Esophagus squamous epithelium (tissue), 5 donors: ENCODE measurements at places on chromosomes 16 and 17.

DNA sequence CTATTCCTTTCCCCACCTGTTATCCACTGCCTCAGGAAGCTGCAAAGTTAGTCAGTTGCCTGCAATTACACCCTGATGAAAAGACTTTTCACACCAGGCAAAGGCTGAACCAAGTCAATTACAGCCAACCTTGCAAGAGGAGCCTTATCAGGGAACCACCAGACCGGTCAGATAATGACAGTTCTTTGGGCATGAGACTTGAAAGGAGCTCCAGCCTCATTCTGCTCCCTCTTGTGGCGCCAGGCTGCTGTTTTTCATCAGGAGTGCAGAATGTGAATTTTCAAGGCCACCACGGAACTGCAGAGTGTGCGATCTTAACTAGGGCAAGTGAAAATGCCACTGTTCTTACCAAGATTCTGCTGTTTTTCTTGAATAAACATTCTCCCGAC lies 22.5 kb downstream of the DNAI2 start:
- no peak for DNase-seq

DNA sequence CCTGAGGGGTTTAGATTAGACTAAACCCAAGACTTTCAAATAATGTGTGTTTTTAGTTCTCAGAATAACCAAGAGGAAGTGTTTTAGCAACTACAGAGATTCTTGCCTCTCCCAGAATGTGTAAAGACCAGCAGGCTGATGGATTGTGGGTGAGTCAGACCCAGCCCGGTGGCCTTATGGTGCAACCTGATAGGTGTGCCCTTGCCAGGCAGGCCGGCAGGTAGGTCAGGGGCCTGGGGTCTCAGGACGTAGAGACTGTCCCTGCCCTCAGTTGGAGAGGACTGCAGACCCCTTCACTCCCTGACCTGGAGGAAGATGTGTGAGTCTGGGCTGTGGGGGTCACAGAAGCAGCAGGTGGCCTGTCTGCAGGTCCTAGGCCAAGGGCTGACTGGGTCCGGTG lies 47.2 kb upstream of the ACSF3 start:
- no peak for DNase-seq

DNA sequence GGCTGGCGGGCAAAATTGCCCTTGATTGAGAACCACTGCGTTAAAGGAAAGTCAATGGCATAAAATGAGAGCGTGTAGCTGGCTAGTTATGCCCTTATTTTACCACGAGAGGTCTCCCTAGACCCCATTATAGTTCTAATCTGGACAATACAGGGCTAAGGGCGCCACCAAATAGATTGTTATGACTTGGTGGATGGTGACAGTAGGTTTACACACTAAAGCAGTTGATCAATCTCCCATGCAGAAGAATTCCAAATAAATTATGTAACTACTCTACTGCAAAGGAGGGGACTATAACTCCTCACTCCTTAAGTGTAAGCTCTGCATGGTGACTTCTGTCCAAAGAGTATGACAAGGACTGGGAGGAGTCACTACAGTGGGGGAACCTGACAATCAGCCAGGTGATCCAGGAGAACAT lies 20.4 kb upstream of the YPEL2 start:
- no peak for DNase-seq

GRCh38 chr16:22813223-22813947 lies 577 bp upstream of the HS3ST2 start:
- DNase-seq, result no peak

DNA sequence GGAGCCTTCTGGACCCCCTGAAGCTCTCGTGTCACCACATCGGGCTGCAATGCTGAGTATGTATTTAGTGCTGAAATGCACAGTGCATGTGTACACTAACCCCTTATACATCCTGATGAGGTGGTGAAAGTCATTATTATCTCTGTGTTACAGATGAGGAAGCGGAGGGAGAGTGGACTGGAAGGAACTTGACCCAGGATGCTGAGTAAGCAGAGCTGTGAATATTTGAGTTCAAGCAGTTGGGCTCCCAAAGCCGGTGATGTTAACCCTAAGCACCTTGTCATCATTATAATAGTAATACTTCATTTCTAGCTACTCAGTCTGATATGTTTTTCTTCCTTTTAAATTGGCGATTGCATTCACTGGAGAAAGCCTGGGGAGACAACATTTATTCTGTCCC lies 25.9 kb upstream of the NKD1 start:
- DNase-seq, result no peak

GRCh38 chr17:7888184-7888920 lies at the start of gene CHD3:
TSS of gene CHD3 (plus strand) at chr17:7888789. CDS start at chr17:7889001, 212 bp downstream.
- no peak for DNase-seq

DNA sequence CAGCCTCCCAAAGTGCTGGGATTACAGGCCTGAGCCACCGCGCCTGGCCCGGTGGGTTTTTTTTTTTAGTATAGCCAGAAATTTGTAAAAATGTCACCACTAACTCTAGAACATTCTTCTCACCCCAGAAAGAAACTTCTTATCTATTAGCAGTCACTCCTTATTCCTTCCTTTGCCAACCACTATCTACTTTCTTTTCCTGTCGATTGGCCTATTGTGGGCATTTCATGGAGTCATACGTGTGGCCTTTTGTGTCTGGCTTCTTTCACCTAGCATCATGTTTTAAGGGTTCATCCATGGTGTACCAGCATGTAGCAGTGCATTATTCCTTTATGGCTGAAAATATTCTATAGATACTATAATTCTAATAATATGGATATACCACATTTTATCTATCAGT lies 3.6 kb downstream of the CYB5D2 start:
- no peak for DNase-seq

DNA sequence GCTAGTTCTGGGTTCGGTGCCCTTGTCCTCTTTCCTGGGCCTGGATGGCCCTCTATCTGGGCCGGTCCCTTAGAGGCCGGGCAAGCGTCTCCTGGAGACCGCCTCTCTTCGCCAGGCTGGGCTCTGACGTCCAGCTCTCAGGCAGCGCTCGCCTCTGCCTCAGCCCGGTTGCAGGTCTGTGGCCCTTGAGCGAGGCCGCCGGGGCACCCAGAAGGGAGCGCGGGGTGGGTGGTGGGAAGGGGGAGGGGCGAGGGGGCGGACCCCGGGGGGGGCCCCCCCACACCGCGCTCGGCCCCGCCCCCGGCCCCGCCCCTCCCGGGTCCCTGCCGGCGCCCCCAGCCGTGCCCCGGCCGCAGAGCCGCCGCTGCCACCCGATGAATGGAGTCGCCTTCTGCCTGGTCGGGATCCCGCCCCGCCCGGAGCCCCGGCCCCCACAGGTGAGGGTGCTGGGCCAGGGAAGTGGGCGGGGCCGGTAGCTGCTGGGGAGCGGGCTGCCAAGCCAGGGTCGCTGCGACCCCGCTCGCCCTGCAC lies at the start of gene ARHGAP23:
TSS of gene ARHGAP23 (plus strand) at position 353 of the 531 bp plus-strand sequence. CDS start at position 375, 22 bp downstream.
- no peak for DNase-seq

- no peak for DNase-seq
Measured at GRCh38 chr17:32553168-32553567, 66.4 kb downstream of the CDK5R1 start.

DNA sequence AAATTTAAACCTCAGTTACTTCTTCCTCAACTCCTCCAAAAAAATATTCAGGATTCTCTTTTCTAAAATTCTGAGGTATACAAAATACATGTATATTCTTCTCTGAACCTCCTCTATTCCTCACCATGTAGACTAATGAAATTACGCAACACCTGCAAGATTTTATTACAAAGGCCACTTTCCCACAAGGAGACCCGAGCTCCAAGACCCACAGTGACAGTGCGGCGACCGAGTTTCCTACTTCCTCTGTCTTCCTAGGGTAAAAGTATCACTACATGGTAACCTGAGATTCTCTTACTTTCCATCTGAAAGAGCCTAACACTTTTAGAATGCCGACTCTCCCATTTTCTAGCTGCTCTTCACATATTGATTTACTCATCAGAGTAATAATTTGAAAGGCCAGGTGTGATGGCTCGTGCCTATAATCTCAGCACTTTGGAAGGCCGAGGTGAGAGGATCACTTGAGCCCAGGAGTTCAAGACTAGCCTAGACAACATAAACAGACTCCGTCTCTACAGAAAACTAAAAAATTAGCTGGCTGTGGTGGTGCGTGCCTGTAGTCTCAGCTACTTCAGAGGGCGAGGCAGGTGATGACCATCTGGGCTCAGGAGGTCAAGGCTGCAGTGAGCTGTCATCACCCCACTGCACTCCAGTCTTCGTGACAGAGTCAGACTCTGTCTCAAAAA lies 35.7 kb downstream of the CYTH1 start:
- no peak for DNase-seq

DNA sequence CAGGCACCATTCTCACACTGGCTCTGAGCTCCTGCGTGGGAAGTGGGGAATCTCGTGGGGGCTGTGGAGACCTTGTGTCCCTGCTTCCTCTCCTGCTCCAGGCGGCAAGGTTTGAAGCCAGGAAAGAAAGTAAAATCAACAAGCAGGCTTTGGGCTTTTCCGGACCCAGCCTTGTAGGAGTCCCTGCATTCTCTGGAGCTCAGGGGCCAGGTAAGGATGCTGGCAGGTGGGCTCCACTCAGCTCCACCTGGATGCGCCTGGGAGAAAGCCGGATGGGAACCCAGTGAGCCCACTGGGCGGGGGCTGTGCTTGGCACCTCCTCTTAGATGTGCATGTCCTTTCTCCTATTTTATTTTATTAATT lies 362.5 kb downstream of the SEC14L1 start:
- no peak for DNase-seq

GRCh38 chr17:1360975-1361374 lies 39.0 kb downstream of the YWHAE start:
- DNase-seq, result no peak

- no peak for DNase-seq
Measured at GRCh38 chr16:79362300-79362970, 238.1 kb downstream of the MAF start.

DNA sequence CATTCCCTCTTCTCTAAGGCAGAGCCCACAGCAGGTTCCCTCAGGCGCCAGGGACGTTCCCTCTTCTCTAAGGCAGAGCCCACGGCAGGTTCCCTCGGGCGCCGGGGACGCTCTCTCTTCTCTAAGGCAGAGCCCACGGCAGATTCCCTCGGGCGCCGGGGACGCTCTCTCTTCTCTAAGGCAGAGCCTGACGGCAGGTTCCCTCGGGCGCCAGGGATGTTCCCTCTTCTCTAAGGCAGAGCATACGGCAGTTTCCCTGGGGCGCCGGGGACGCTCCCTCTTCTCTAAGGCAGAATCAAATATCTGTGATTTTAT lies 24.3 kb downstream of the ACSF3 start:
- no peak for DNase-seq

- DNase-seq, result no peak
Measured at GRCh38 chr17:5706577-5707210, 122.4 kb upstream of the NLRP1 start.

GRCh38 chr17:50867363-50868139 lies 1.4 kb upstream of the TOB1 start:
- DNase-seq, result peak; percentile 93

DNA sequence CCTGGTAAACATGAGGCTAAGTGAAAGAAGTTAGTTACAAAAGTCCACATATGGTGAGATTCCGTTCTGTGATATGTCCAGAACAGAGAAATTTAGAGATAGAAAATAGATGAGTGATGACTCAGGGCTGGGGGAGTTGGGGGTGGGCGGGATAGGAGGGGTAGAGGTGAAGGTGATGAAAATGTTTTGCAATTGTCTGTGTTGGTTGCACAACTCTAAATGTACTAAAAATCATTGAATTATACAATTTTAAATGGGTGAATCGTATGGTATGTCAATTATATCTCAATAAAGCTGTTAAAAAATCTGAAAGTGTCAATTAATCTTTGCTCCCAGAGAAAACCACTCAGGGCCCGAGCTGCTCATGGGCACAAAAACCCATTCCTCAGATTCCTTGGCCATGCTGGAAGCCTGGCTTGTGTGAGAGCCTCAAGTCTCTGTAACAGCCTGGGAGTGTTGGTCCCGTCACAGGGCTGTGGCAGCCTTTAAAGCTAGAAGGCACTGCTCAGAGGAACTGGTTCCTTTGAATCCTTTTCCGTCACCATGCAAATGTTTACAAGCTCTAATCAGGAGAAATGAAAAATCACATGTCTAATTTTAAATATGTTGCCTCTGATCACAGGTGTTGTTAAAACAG lies 225.3 kb downstream of the WWOX start:
- DNase-seq, result no peak

GRCh38 chr17:7989781-7990655 lies 12.4 kb upstream of the GUCY2D start:
- peak; percentile 23 for DNase-seq

- no peak for DNase-seq
Measured at GRCh38 chr17:7944326-7944725, 12.3 kb downstream of the CNTROB start.

DNA sequence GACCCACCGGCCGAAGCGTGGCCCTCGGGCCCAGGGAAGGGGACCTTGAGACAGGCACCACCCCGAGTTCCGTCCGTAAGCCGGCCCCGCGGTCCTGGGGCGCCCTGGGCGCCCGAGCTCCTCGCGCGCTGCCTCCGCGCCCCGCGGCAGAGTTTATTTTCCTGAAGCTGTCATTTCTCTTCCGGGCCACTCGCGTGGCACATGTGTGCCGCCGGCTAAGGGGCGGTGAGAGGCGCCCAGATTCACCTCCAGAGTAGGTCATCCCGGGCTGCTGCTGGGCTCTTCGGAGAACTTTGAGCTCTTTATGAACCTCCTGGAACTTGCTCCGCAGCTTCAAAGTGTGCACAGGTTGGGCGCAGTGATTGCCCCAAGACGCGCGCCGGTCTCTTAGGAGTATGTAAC lies 489 bp downstream of the ZC3H18 start:
- DNase-seq, result no peak

DNA sequence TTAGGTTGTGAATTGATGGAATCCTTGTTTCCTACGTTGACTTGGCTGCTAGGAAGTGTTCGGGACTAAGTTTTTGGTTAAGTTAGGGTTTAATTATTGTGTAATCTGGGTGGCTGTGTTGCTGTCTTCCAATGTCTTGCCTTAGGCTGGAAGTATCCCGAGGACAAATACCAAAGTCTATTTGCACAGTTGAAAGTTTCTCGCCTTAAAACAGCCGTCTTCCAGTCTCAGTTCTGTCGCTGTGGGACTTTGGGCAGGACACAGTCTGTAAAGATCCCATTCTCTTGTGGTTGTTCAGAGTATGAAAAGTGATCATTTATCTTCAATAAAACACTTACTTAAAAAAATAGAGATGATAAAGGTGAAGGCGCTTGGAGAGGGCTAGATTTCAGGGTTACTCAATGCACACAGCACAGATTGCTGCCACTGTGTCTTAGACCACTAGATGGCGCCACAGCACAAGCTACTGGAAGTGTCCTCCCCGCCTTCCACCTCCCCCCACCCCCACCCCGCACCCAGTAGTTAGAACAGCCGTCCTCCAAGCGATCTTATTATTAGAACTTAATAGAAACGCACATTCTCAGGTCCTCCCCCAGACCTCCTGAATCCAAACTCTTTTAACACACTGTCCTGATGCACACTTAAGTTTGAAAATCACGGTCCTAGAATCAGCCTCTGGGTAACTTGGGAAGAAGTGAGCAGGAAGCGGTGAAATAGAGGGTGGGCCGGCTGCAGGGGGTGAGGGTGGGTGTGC lies 45.8 kb downstream of the AKAP1 start:
- peak; percentile 17 for DNase-seq

GRCh38 chr17:29588017-29588561 lies 1.4 kb downstream of the GIT1 start:
- DNase-seq, result no peak
